ENCODE measurements at places on chromosomes 7 and 10. TPM values are rescaled to one million over a fixed set of nuclear protein-coding genes. Genes with fewer than 3 reads are reported as not detected.

DNA sequence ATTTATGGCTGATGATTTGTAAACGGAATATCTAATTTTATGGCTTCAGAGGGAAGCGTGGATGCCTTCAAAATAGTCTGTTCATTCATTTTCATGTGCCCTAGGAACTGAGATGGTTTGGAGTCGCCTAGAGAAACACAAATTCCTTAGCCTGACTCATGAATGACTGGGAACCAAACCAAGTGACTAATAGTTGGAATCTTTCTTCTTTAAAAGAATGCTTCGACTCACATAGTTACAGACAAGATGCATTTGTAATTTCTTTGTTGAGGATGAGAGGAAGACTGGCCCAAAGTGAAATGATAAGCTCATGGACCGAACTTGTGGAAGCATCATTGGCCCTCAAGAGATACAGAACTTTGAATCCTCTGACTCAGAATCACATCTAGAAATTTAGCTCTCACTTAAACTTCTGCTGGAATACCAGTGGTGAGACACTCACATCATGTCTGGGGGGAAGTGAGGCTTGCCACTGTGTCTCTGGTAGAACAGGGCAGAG lies 1107.2 kb downstream of the NRG3 start:
- H3K4me3 ChIP-seq: no peak overlapping the region
- no peaks in the 10 kb centered on the region for H3K4me1 ChIP-seq
- H3K27me3 ChIP-seq: no peaks in the 10 kb centered on the region
- no peak overlapping the region for H3K27ac ChIP-seq
- DNase-seq: no peak
- no peaks in the 10 kb centered on the region for H3K36me3 ChIP-seq

DNA sequence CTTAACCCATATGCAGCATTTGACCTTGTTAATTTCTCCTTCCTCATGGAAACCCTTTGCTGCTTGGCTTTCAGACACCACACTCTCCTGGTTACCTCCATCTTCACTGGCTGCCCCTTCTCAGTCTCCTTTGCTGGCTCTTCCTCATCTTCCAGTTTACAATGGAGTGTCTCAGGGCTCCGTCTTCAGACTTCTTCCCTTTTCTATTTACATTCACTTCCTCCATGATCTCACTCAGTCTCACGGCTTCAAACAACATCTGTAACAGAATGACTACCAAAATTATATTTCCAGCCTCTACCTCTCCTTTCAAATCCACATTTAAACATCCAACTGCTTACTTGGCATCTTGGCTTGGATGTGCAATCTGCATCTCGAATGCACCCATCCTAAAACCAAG lies 140.4 kb downstream of the DKK1 start:
- no peaks in the 10 kb centered on the region for H3K36me3 ChIP-seq
- no peaks in the 10 kb centered on the region for H3K4me1 ChIP-seq
- H3K27ac ChIP-seq: no peak overlapping the region
- H3K4me3 ChIP-seq: no peak overlapping the region
- no peaks in the 10 kb centered on the region for H3K27me3 ChIP-seq
- no peak for DNase-seq

Gene PNLIPRP3
- total RNA-seq: not detected

DNA sequence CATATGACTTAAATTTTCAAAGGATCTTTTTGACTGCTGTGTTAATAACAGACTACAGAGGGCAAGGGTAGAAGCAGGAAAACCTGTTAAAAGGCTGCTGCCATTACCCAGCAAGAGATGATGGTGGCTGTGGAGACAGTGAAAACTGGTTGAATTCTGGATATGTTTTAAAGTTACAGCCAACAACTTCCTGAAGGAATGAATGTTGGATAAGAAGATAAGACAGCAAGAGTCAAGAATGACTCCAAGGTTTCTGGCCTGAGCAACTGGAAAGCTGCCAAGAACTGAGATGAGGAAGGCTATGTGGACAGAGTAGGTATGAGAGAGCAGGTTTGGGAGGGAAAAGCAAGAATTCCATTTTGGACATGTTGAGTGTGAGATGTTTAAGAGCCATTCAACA lies 19.1 kb downstream of the CNOT4 start:
- no peak for DNase-seq
- no peak overlapping the region for H3K27ac ChIP-seq
- H3K4me3 ChIP-seq: no peak overlapping the region
- no peaks in the 10 kb centered on the region for H3K36me3 ChIP-seq

- no peak for DNase-seq
- H3K27me3 ChIP-seq: no peaks in the 10 kb centered on the region
- H3K4me3 ChIP-seq: no peak overlapping the region
- peaks cover 10% of the 10 kb centered on the region for H3K4me1 ChIP-seq
- H3K36me3 ChIP-seq: no peaks in the 10 kb centered on the region
- peak overlapping the region; percentile 59 for H3K27ac ChIP-seq
These were observed 31.8 kb upstream of the TM9SF3 start for GRCh38 chr10:96618653-96619052.

Gene NKX2-3
- not detected for total RNA-seq

Gene CACNB2
- total RNA-seq: 2.8 TPM

- no peak for DNase-seq
- no peaks in the 10 kb centered on the region for H3K36me3 ChIP-seq
- no peaks in the 10 kb centered on the region for H3K27me3 ChIP-seq
- no peak overlapping the region for H3K27ac ChIP-seq
- H3K4me3 ChIP-seq: no peak overlapping the region
These were observed 110.2 kb downstream of the SEM1 start for GRCh38 chr7:96599288-96599936.

GRCh38 chr7:601036-601594 lies 81.5 kb upstream of the PDGFA start:
- no peaks in the 10 kb centered on the region for H3K36me3 ChIP-seq
- peaks cover 15% of the 10 kb centered on the region for H3K4me1 ChIP-seq
- H3K27ac ChIP-seq: peak overlapping the region; percentile 28
- no peak for DNase-seq

DNA sequence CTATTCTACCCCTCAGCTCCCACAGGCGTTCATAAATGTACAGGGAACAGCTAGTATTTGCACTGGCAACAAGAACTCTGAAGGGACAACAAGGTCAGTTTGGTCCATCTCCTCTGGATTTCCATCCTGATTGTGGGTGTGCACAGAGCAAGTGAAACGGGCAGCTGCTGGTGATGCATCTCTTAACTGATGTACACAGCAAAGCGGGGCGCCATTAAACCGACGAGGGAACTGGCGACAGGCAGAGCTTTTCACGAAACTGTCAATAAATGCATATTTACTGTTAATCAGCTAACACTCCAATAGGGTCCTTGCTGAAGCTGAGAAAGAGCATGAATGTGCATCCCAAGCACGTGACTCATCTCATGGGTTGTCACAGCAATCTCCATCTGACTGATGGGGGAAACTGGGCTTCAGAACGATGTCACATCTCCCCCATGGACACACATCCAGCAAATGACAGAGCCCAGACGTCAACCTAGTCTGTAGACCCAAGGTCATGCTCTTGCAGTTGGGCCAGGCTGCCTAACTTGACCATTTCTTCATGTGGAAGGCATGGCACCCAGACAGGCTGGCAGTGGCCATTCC lies 54.2 kb downstream of the FAM53B start:
- no peak overlapping the region for H3K4me3 ChIP-seq
- H3K4me1 ChIP-seq: peaks cover 53% of the 10 kb centered on the region
- H3K27ac ChIP-seq: peak overlapping the region; percentile 66
- peaks cover 8% of the 10 kb centered on the region for H3K36me3 ChIP-seq
- no peak for DNase-seq

Gene ADRA2A
- total RNA-seq: 7.8 TPM

Gene CALML3
- not detected for total RNA-seq

DNA sequence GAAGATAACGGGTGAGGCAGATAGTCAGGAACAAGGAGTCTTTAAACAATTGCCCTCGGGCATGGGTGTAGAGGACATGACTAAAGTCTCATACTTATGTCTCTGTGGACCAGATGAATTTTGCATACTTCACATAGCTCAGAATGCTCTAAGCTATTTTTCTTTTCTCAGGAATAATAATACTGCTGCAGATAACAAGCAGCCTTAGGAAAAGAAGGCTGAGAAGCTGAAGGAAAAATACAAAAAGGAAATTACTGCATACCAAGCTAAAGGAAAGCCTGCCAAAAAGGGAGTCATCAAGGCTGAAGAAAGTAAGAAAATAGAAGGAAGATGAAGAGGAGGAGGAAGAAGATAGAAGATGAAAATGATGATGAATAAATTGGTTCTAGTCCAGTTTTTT lies 13.4 kb upstream of the ERCC6 start:
- no peak overlapping the region for H3K27ac ChIP-seq
- no peaks in the 10 kb centered on the region for H3K27me3 ChIP-seq
- H3K4me3 ChIP-seq: no peak overlapping the region

- H3K4me1 ChIP-seq: no peaks in the 10 kb centered on the region
- H3K36me3 ChIP-seq: no peaks in the 10 kb centered on the region
- H3K4me3 ChIP-seq: no peak overlapping the region
- no peak overlapping the region for H3K27ac ChIP-seq
These were observed 1237.3 kb downstream of the XPNPEP1 start for GRCh38 chr10:108685863-108686531.

GRCh38 chr7:126026421-126027088 lies 1096.9 kb upstream of the POT1 start:
- H3K36me3 ChIP-seq: no peaks in the 10 kb centered on the region
- peak; percentile 82 for DNase-seq
- H3K4me1 ChIP-seq: no peaks in the 10 kb centered on the region
- H3K4me3 ChIP-seq: no peak overlapping the region
- H3K27me3 ChIP-seq: no peaks in the 10 kb centered on the region

DNA sequence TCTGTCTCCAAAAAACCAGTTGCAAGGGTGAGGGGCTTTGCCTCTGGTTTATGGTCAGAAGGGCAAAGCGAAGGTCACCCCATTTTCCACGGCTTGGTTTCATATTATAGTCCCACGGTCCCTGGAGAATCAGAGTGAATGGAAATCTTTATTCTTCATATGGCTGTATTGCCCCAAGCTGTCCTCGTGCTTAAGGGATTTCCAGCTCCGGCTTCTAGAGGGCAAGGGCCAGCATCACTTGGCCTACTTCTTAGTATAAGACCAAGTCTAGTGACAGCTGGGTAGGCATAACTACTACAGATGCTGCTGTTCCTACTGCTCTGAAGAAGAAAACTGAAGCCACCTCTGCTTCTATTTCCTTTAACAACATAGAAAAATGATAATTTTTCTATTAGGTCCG lies 63.2 kb downstream of the PARP12 start:
- no peaks in the 10 kb centered on the region for H3K4me1 ChIP-seq
- no peak overlapping the region for H3K4me3 ChIP-seq
- DNase-seq: no peak

GRCh38 chr10:117431160-117431559 lies 55.9 kb upstream of the PDZD8 start:
- no peak overlapping the region for H3K4me3 ChIP-seq
- H3K4me1 ChIP-seq: no peaks in the 10 kb centered on the region
- no peak for DNase-seq
- no peaks in the 10 kb centered on the region for H3K27me3 ChIP-seq

Gene ZNF800
- 36.8 TPM for total RNA-seq

GRCh38 chr7:38699471-38699870 lies 68.3 kb upstream of the AMPH start:
- no peak overlapping the region for H3K27ac ChIP-seq
- H3K4me3 ChIP-seq: no peak overlapping the region
- DNase-seq: no peak
- H3K4me1 ChIP-seq: no peaks in the 10 kb centered on the region
- H3K27me3 ChIP-seq: no peaks in the 10 kb centered on the region

DNA sequence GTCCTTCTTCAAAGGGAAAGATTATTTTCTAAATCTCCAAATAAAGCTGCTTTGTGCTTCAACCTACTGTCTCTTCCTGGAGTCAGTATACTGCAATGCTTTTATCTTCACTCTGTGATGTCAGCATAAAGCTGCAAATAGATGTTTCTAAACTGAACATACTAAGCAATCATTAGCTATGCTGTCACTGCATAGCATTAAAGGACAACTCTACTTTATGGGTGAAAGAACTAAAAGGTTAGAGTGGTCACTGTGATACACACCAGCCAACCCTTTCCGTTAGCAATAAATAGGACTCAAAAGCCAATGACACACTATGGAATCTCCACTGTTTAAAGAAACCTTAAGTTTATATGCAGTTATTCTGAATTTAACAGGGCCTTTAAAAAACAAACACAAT lies 1.8 kb downstream of the CCDC186 start:
- H3K4me1 ChIP-seq: peaks cover 8% of the 10 kb centered on the region
- peak overlapping the region; percentile 88 for H3K4me3 ChIP-seq

GRCh38 chr10:47339186-47339735 lies 8.9 kb upstream of the RBP3 start:
- no peaks in the 10 kb centered on the region for H3K36me3 ChIP-seq
- DNase-seq: no peak
- no peak overlapping the region for H3K27ac ChIP-seq
- H3K4me3 ChIP-seq: no peak overlapping the region
- H3K27me3 ChIP-seq: no peaks in the 10 kb centered on the region
- no peaks in the 10 kb centered on the region for H3K4me1 ChIP-seq

Gene WIPF3
- 4.5 TPM for total RNA-seq

Gene TMEM209
- 29.0 TPM for total RNA-seq

GRCh38 chr10:49080965-49081364 lies 34.4 kb downstream of the VSTM4 start:
- no peak for DNase-seq
- H3K27ac ChIP-seq: peak overlapping the region; percentile 17
- peaks cover 13% of the 10 kb centered on the region for H3K36me3 ChIP-seq
- no peaks in the 10 kb centered on the region for H3K27me3 ChIP-seq
- H3K4me1 ChIP-seq: no peaks in the 10 kb centered on the region
- H3K4me3 ChIP-seq: no peak overlapping the region

Gene MGMT
- 25.9 TPM for total RNA-seq

- no peak overlapping the region for H3K4me3 ChIP-seq
- DNase-seq: no peak
- H3K36me3 ChIP-seq: no peaks in the 10 kb centered on the region
- no peaks in the 10 kb centered on the region for H3K4me1 ChIP-seq
- no peaks in the 10 kb centered on the region for H3K27me3 ChIP-seq
These were observed 378.4 kb upstream of the SEMA3D start for GRCh38 chr7:85565276-85565675.

GRCh38 chr10:75435291-75435690 lies 3.9 kb downstream of the LRMDA start:
- no peaks in the 10 kb centered on the region for H3K27me3 ChIP-seq
- H3K36me3 ChIP-seq: no peaks in the 10 kb centered on the region
- H3K4me3 ChIP-seq: no peak overlapping the region
- peaks cover 22% of the 10 kb centered on the region for H3K4me1 ChIP-seq

Gene MACC1
- total RNA-seq: 72.6 TPM

GRCh38 chr7:8068892-8069686 lies 100.5 kb downstream of the GLCCI1 start:
- H3K4me3 ChIP-seq: no peak overlapping the region
- no peaks in the 10 kb centered on the region for H3K36me3 ChIP-seq
- H3K27ac ChIP-seq: no peak overlapping the region
- no peaks in the 10 kb centered on the region for H3K27me3 ChIP-seq
- H3K4me1 ChIP-seq: no peaks in the 10 kb centered on the region
- DNase-seq: no peak

- H3K4me1 ChIP-seq: no peaks in the 10 kb centered on the region
- DNase-seq: no peak
- no peak overlapping the region for H3K4me3 ChIP-seq
- H3K36me3 ChIP-seq: no peaks in the 10 kb centered on the region
- H3K27me3 ChIP-seq: no peaks in the 10 kb centered on the region
- H3K27ac ChIP-seq: no peak overlapping the region
These were observed 56.8 kb downstream of the SDHAF3 start for GRCh38 chr7:97174303-97174702.
